ENCODE measurements at places on chromosomes 2 and 18. TPM values are rescaled to one million over a fixed set of nuclear protein-coding genes. Genes with fewer than 3 reads are reported as not detected.

Gene NT5C1B
- not detected for polyA plus RNA-seq

Gene CNDP1
- polyA plus RNA-seq: not detected

Gene CTLA4
- polyA plus RNA-seq: not detected

Gene ANKRD23
- polyA plus RNA-seq: not detected

Gene DNMT3A
- 9.0 TPM for polyA plus RNA-seq

Gene SLC38A11
- polyA plus RNA-seq: not detected

Gene CHRND
- polyA plus RNA-seq: not detected

Gene TEX44
- not detected for polyA plus RNA-seq
